ENCODE measurements at places on chromosomes 2 and 18.
A peak's percentile ranks its signal among the peaks of the same experiment; 100 is the strongest.

DNA sequence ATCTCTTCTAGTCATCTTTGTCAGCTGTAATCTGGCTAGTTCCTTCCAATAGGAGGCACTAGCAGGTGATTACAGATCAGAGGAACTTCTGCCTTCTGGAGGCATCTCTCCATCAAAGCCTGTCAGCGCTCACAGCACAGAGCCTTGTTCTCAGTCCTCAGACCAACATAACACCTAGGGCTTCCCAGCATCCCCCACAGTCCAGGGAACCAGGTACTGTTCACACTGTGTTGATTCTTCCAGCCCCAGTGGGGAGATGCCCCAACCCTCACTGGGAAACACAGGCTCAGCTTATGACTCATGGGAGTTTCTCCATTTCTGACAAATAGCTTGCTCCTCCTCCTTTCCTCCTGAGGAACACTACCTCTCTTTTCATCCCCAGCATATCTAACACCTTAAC, 601.7 kb downstream of the CBLN2 start:
- H3K36me3 ChIP-seq: no peaks in the 10 kb centered on the region
- no peaks in the 10 kb centered on the region for H3K27me3 ChIP-seq
- no peak overlapping the region for H3K4me3 ChIP-seq
- no peak overlapping the region for H3K27ac ChIP-seq
- H3K4me1 ChIP-seq: no peaks in the 10 kb centered on the region

- no peaks in the 10 kb centered on the region for H3K27me3 ChIP-seq
- H3K36me3 ChIP-seq: no peaks in the 10 kb centered on the region
- no peak overlapping the region for H3K4me3 ChIP-seq
- no peak overlapping the region for H3K27ac ChIP-seq
Measured at GRCh38 chr2:129464036-129464435, 515.4 kb upstream of the RAB6C start.

DNA sequence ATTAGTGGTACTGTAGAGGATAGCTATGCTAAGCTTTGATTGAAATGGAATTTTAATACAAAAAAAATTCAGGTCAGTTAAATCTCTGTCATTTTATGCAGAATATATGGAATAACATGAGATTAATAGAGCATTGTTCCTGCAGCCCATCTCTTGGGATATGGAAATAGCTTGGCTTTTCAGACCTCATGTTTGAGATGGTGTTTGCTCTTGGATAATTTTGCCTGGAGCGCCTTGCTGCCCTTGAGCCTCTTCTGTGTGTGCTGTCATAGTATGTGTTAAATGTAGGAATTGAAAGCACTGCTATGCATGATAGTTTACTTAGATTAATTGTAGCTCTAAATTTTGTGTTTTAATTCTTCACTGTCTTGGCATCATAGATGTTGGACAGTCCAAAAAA, 27.7 kb downstream of the GALNT1 start:
- H3K4me3 ChIP-seq: no peak overlapping the region
- H3K36me3 ChIP-seq: no peaks in the 10 kb centered on the region
- H3K27ac ChIP-seq: no peak overlapping the region
- DNase-seq: no peak
- H3K27me3 ChIP-seq: no peaks in the 10 kb centered on the region

- H3K36me3 ChIP-seq: no peaks in the 10 kb centered on the region
- no peaks in the 10 kb centered on the region for H3K4me1 ChIP-seq
- no peaks in the 10 kb centered on the region for H3K27me3 ChIP-seq
- DNase-seq: no peak
- H3K4me3 ChIP-seq: no peak overlapping the region
- no peak overlapping the region for H3K27ac ChIP-seq
Measured at GRCh38 chr2:207876842-207877535, 107.3 kb upstream of the FZD5 start.

- H3K27me3 ChIP-seq: no peaks in the 10 kb centered on the region
- peaks cover 6% of the 10 kb centered on the region for H3K4me1 ChIP-seq
- H3K4me3 ChIP-seq: no peak overlapping the region
- DNase-seq: no peak
- H3K36me3 ChIP-seq: no peaks in the 10 kb centered on the region
Measured at GRCh38 chr2:190759749-190760213, 110.9 kb downstream of the NAB1 start.

GRCh38 chr2:120450196-120450820, 104.4 kb downstream of the INHBB start:
- no peaks in the 10 kb centered on the region for H3K4me1 ChIP-seq
- H3K4me3 ChIP-seq: no peak overlapping the region
- no peaks in the 10 kb centered on the region for H3K36me3 ChIP-seq
- H3K27ac ChIP-seq: no peak overlapping the region
- DNase-seq: peak; percentile 23

GRCh38 chr2:122167515-122167914, 412.1 kb downstream of the TSN start:
- H3K4me1 ChIP-seq: no peaks in the 10 kb centered on the region
- H3K4me3 ChIP-seq: no peak overlapping the region
- no peaks in the 10 kb centered on the region for H3K27me3 ChIP-seq
- no peaks in the 10 kb centered on the region for H3K36me3 ChIP-seq
- no peak for DNase-seq

DNA sequence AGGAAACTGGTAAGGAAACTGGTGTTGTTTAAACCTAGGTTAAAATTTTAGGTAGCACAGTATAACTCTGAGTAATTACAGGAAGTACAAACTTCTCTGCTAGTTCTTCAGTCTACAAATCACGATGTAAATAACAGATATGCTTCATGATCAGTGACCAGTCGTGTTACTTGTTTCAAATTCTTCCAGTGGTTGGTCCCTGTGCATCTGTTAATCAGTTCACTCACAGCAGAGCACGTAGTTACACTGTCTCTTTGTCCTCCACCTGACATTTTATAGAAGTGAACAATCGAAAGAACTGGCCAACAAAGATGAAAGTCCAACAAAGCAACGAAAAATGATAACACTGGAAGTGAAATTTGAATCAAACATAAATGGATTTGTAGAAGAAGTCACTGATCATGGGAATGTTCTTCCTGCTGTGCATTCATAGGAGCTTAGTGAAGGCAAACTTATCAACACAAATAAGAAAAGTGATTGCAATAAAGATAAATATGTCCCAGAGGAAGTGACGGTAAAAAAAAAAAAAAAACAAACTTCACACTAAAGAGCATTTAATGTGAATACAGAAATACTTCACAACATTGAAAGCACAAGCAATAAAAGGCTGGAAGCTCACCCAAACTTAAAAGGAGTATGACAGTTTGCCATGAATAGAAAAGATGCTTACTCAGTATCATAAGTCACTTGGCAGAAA, 7.0 kb downstream of the EIF2AK2 start:
- H3K27ac ChIP-seq: no peak overlapping the region
- no peaks in the 10 kb centered on the region for H3K27me3 ChIP-seq
- H3K4me3 ChIP-seq: no peak overlapping the region
- DNase-seq: no peak
- H3K36me3 ChIP-seq: peaks cover 54% of the 10 kb centered on the region

GRCh38 chr18:12359515-12359927, 17.5 kb downstream of the AFG3L2 start:
- no peak overlapping the region for H3K4me3 ChIP-seq
- no peaks in the 10 kb centered on the region for H3K4me1 ChIP-seq
- H3K27ac ChIP-seq: no peak overlapping the region
- peaks cover 94% of the 10 kb centered on the region for H3K36me3 ChIP-seq

- H3K27me3 ChIP-seq: no peaks in the 10 kb centered on the region
- H3K4me1 ChIP-seq: peaks cover 11% of the 10 kb centered on the region
- peaks cover 49% of the 10 kb centered on the region for H3K36me3 ChIP-seq
- no peak for DNase-seq
- no peak overlapping the region for H3K27ac ChIP-seq
- H3K4me3 ChIP-seq: peak overlapping the region; percentile 58
Measured at GRCh38 chr2:135874777-135875365, 1.4 kb downstream of the MCM6 start.
